Cerebellar cortex (tissue), 1 donor: ENCODE measurements at places on chromosomes 1 and 21.

DNA sequence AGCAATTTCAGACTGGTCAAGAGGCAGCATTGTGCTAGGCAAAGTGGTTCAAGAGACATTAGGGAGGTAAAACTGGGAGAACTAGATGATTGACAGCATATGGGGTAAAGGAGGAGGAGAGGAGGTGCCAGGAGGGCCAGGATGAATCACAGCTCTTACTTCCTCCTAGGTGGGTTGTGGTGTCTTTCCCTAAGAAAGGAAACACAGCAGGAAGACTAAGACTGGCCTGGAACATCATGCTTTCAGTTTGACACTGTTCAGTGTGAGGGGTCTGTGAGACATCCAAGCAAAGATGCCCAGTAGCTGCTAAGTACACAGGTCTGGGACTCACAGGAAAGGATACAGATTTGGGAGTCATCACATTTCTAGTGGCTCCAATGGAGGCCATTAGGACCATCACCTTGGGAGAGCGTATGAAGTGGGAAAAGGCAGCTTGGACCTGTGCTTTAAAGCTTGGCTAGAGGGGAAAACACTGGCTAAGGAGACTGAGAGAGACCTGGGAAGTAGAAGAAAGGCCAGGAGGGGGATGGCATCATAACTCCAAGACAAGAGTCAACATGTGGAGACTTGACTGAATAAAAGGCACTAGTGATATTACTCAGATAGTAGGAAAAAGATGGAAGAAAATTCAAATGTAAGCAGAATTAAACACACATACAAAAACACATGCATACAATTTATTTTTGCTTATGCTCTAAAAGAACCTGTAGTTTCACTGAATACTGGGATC lies 17.3 kb downstream of the CD58 start:
- no peak for DNase-seq

GRCh38 chr1:228691926-228692325 lies 43.4 kb upstream of the RHOU start:
- peak; percentile 22 for DNase-seq

DNA sequence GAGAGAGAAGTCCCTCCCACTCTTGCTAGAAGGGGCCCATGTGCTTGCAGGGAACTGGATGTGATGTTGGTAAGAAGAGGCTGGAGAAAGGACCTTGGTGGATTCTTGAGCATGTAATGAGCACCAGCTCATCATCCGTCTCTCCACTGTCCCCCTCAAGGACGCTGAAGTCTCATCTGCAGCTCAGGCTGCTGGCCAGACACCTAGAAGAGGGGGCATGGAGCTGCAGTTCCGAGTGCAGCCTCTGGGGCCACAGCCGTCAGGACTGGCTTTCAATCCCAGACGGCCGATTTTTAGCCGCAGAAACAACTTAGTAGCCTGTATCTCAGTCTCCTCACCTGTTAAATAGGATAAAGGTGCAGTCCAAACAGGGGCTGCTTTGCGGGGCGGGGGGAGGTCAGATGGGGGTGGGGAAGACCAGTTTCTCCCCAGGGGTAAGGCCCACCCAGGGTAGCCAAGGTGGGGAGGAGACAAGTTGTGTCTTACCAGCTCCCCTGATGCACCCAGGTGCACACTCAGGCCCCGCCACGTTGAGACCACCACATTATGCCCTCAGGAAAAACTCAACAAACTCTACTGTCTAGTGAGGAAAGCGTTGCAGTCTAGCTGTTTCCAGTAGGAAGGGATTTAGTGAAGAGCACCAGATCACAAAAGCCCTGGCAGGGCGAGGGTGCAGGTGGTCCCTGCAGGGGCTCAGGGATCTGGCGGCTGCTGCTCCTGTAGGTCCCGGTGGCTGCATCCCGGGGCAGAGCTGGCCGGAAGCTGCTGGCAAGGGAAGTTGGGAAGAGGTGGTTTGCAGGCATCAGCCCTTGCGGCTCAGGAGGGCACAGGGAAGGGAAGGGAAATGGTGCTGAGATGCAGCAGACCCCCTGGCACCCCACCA lies 29.5 kb downstream of the LDLRAP1 start:
- DNase-seq: peak; percentile 79

- DNase-seq: no peak
These were observed 62.8 kb downstream of the PIK3CD start for GRCh38 chr1:9714257-9714718.

GRCh38 chr1:17686258-17686657 lies 68.9 kb upstream of the ACTL8 start:
- DNase-seq: peak; percentile 88

DNA sequence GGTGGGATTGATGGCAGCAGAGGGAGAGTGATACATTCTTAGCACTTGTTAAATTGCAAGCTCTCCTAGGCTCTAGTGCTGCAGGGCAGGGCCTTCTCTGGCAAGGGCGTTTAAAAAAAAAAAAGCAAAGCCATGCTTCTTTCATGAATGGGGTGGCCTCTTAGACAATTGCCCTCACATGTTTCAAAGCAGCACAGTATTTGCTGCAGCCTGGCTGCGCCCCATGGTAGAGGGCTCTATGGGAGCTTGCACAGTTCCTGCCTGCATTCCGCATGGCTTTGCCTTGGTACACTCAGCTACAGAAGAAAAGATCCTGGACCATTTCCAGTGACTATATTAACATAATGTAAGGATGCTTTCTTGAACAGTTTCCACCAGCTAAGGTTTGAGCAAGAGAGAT lies 267.2 kb downstream of the ZNF648 start:
- DNase-seq: no peak

- DNase-seq: peak; percentile 74
These were observed 2.7 kb downstream of the ZBTB18 start for GRCh38 chr1:244053831-244054230.

- DNase-seq: no peak
These were observed 76.5 kb downstream of the RHOU start for GRCh38 chr1:228811712-228812305.

GRCh38 chr21:18477043-18477442 lies 73.5 kb upstream of the TMPRSS15 start:
- DNase-seq: no peak

GRCh38 chr1:7334475-7335035 lies 436.5 kb upstream of the VAMP3 start:
- DNase-seq: no peak
